Regular cardiac myocyte (primary cell): ENCODE measurements at places on chromosomes 13 and 19. TPM values are rescaled to one million over a fixed set of nuclear protein-coding genes. Genes with fewer than 3 reads are reported as not detected.

ZNF536 gene
- total RNA-seq: not detected in 2 replicates

CACNA1A gene
- 13.4 and 16.3 TPM in 2 replicates for total RNA-seq

CACNG7 gene
- 0.77 and 2.8 TPM in 2 replicates for total RNA-seq

CAMSAP3 gene
- total RNA-seq: not detected in 2 replicates

EID2 gene
- total RNA-seq: 7.9 and 16.9 TPM in 2 replicates

DMRTC2 gene
- total RNA-seq: not detected in 2 replicates

HRC gene
- total RNA-seq: under 0.01 and 1.4 TPM in 2 replicates

CEACAM16 gene
- under 0.01 TPM in 1 of 2 replicates, not detected in the other for total RNA-seq

BRCA2 gene
- total RNA-seq: 3.4 and 11.5 TPM in 2 replicates

HIPK4 gene
- total RNA-seq: 0.19 and 0.28 TPM in 2 replicates

TEKTIP1 gene
- total RNA-seq: not detected in 2 replicates

ABHD8 gene
- 8.2 and 10.4 TPM in 2 replicates for total RNA-seq

AP1M2 gene
- 2.9 TPM in 1 of 2 replicates, not detected in the other for total RNA-seq

FGF9 gene
- under 0.01 TPM in 1 of 2 replicates, not detected in the other for total RNA-seq

NPAS1 gene
- 3.4 and 5.6 TPM in 2 replicates for total RNA-seq

ZNF577 gene
- 7.7 and 11.3 TPM in 2 replicates for total RNA-seq

ADAMTS10 gene
- total RNA-seq: 3.5 and 15.8 TPM in 2 replicates

PRTN3 gene
- not detected in 2 replicates for total RNA-seq

GPALPP1 gene
- 28.2 and 28.8 TPM in 2 replicates for total RNA-seq

GDF15 gene
- 57.1 and 243 TPM in 2 replicates for total RNA-seq

SMIM44 gene
- not detected in 2 replicates for total RNA-seq

WDR62 gene
- 0.85 and 8.4 TPM in 2 replicates for total RNA-seq

CPB2 gene
- total RNA-seq: not detected in 2 replicates

GJB6 gene
- total RNA-seq: not detected in 2 replicates

DACH1 gene
- under 0.01 TPM in 2 replicates for total RNA-seq

ZNF304 gene
- 11.0 and 11.1 TPM in 2 replicates for total RNA-seq

KCNJ14 gene
- 0.28 and 0.38 TPM in 2 replicates for total RNA-seq

NANOS3 gene
- total RNA-seq: not detected in 2 replicates

MBD3L3 gene
- total RNA-seq: not detected in 2 replicates

CHAMP1 gene
- total RNA-seq: 18.6 and 25.7 TPM in 2 replicates

CILP2 gene
- total RNA-seq: under 0.01 and 0.28 TPM in 2 replicates

CYP4F3 gene
- total RNA-seq: not detected in 2 replicates

FAM124A gene
- 0.96 and 1.1 TPM in 2 replicates for total RNA-seq

ZNF805 gene
- total RNA-seq: 24.0 and 36.6 TPM in 2 replicates

ZNF737 gene
- total RNA-seq: 8.2 and 20.6 TPM in 2 replicates

PCDH17 gene
- 2.8 and 9.4 TPM in 2 replicates for total RNA-seq

ZNF420 gene
- total RNA-seq: 8.2 and 17.8 TPM in 2 replicates

ZNF135 gene
- total RNA-seq: 3.8 and 6.8 TPM in 2 replicates
